ENCODE measurements at places on chromosomes 2 and 18.

DNA sequence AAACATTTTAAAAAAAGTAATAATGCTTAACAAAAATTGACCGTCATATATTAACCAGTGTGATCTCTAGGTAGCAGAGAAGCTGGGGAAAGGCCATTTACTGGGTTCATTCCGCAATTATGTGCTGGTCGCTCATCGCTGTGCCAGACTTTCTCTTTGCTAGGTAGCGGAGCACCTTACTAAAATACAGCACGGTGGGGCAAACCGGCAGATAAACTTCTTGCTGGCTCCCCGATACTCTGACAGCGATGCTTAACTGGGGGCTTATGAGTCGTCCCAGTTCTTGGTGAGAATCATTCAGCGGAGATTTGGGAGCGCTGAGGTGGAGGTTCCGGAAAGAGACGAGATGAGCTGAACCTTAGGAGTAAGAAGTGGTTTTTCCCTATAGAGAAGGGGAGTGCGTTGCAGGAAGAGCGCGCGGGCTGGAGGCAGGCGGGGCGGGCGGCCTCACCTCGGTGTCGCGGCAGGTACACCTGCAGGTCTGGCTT, 605 bp downstream of the C2orf68 start:
- DNase-seq: no peak

- no peak for DNase-seq
Observed at GRCh38 chr2:31067259-31067658, 71.0 kb downstream of the GALNT14 start.

- no peak for DNase-seq
Observed at GRCh38 chr2:136020831-136021230, 35.4 kb upstream of the DARS1 start.

DNA sequence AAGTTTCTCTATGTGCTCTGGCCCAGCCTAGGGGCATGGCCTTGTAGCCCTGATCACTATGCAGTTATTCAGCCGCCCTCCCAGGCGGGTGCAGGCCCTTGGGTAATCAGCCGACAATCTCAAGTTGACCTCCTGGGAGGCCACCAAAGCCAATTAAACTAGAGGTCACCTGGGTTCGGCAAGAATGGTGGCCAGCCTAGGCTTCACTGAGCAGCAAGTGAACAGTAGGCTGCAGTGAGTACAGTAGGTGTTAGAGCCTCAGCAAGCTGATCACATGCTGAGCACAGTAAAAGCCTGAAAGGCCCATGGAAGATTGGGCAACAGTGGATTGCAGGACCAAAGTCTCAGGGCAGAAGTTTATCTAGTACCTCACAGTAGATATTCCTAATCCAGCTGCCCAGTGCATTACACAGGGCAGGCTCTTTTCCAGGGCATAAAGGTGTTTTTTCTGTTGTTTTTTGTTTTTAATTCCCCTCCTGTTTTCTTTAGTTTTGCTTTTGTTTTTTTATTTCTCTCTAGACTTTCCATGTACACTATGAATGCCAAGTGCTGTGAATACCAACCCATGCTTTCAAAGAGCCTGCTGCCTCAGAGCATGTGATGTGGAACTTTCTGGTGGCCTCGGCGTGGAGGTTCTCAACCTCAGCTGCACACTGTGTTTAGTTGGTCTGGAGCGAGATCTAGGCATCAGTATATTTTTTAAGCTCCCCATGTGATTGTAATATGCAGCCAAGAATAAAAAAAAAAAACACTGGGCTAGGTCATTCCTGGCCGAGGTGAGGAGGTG, 55.9 kb upstream of the ATL2 start:
- no peak for DNase-seq

GRCh38 chr2:1370461-1370860, 42.8 kb upstream of the TPO start:
- no peak for DNase-seq

DNA sequence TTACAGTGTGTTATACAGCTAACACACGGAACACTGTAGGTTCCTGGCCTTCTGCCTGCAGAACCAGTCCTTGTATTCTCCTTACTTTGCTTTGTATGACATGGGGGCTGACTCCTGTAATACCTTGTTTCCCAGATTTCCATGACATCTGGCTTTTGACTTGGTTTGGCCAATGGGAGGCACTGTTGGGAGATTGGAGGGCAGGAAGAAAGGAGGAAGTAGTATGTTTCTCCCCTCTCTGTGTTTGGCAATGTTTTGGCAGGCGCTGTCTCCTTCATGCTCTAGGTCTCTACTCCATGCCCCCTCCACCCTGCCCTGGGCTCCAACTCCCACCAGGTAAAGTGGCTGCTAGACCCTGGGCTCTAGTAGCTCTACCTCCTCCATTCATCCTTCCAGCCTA, 331.1 kb upstream of the SLC14A2 start:
- DNase-seq: no peak

DNA sequence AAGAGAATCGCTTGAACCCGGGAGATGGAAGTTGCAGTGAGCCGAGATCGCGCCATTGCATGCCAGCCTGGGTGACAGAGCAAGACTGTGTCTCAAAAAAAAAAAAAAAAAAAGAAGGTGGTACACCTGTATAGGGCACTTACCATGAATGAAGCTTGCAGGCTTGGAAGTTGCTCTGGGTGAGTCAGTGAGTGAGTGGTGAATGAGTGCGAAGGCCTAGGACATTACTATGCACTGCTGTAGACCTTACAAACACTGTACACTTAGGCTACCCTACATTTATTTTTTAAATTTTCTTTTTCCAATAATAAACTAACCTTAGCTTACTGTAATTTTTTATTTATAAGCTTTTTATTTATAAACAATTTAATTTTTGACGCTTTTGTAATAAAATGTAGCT, 78.4 kb upstream of the ATG16L1 start:
- no peak for DNase-seq

DNA sequence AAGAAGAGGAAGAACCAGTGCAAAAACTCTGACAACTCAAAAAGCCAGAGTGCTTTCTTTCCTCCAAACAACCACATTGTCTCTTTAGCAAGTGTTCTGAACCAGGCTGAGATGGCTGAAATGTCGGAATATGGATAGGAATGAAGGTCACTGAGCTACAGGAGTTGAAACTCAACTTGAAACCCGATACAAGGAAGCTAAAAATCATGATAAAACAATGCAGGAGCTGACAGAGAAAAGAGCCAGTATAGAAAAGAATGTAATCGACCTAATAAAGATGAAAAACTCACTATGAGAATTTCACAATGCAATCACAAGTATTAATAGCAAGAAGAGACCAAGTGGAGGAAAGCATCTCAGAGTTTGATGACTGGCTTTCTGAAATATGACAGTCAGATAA, 15.0 kb upstream of the EIF2AK3 start:
- DNase-seq: no peak

- DNase-seq: no peak
Observed at GRCh38 chr2:10241641-10242430, 60.9 kb upstream of the HPCAL1 start.

Measured in lung microvascular endothelial cell (primary cell).